ENCODE measurements at places on chromosomes 5 and 9.

GRCh38 chr5:80139466-80139972 lies 104.4 kb downstream of the THBS4 start:
- no peak for DNase-seq

- no peak for DNase-seq
These were observed 141.6 kb downstream of the BOD1 start for GRCh38 chr5:173474881-173475287.

DNA sequence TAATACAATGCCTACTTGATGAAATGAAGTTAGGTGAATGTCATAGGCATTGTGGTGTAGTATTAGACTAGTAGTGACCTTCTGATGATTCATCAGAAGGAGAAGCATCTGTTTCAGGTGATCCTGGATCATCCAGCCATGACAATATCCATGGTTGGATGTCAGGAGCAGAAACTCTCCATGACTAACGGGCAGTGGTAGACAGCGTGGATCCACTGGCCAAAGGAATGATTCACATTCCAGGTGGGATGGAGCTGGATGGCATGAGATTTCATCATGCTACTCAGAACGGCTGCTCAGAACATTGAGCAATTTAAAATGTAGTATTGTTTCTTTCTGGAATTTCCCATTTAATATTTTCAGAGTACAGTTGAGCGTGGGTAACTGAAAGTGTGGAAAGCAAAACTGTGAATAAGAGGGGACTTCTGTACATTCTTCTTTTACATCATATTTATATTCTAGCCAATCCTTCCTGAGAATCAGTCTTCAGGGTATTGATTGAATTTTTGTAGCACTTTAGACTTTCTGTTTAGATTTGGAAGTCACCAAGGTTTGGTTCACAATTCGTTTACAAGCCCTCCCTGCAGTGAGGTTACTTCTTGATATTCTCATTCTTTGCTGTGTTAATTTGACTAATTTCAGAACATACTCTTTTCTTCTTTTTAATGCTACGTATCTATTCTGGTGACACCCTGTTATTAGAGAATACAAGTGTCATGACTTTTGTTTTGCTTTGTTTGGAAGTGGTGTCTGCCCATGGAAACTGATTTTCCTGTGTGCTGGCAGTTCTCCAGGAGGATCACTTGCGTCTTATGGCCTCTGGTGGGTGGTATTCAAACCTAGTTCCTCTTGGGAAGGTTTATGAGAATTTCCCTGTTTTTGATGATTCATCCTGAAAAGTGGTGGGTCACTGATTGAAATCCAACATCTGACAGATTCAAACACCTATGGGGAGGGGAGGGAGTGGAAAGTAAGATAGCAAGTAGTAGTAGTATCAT lies 12.2 kb upstream of the CLINT1 start:
- DNase-seq: no peak

DNA sequence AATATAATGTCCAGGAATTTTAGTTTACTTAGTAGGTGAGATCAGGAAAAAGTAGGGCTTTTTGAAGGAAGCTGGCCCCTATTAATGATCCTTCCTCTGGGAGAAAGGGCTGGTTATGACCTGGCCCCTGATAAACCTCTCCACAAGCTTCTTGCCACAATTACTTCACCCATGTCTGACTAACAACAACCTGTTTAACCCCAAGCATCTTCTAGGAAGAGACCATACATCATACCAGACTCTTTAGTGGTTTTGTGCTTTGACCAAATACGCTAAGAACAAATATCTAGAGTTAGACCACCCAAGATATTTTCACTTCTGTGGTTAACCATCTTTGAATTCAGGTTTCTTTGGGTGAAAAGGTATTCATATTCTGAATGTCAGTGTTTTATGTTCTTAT lies 174.0 kb upstream of the SLC27A6 start:
- no peak for DNase-seq

DNA sequence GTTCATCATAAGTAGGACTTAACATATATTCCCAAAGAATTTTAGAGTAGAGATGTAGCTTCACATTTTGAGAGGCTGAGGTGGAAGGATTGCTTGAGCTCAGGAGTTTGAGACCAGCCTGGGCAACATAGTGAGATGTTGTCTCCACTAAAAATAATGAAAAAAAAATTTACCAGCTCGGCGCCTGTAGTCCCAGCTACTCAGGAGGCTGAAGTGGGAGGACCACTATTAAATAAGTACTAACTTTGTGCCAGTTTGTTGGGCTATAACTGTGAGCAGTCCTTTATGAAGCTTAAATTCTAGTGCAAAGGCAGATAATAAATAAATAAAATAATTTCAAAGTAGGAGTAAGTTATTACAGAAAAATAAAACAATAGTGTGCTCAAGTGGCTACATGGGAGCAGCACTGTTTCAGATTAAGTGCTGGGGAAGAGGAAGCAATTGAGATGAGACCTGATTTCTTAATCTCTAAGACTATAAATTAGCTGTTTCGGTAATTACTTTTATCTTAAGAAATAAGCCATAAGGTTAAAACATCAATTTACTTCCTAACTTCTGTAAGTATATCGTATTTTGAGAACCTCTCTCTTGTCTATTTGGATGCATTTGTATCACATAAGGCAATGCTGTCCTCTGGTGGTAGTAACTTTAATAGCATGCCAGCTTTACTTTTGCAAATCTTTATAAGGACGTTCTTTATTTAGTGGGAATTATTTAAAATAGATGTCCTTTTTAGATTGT lies 98.9 kb downstream of the CSNK1G3 start:
- DNase-seq: peak; percentile 62

- DNase-seq: no peak
These were observed 3.4 kb upstream of the CACFD1 start for GRCh38 chr9:133456409-133456808.

DNA sequence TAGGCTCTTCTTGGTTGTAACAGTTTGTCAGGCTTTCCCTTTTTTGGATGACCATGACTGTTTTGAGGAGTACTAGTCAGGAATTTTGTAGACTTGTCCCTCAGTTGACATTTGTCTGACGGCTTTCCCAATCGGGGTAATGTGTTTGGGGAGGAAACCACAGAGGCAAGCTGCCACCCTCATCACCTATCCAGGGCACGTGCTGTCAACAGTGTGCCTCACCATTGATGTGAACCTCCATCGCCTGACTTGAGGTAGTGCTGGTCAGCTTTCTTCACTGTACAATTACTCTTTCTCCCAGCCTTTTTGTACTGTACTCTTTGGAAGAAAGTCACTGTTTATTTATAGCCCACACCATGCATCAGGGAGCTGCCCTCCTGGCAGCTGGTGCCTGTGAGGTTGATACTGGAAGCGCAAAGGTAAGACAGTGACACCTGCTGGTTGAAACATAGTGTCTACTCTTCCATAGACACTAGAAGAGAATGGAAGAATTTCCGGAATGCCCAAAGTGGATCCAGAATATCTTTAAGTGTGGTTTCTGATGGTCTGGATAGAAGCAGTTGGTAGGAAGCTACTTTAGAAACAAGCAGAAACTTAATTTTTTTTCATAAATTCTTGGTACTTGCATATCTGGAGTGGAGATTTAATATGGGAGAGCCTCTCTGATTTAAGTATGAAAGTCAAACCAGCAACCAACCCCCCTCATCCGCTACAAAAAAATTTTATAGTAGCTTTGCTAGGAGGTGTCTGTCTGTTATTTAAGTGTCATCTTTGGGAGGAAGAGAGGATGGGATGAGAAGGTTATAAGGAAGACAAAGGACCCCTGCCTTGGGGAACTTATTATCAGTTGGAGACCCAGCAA lies 69.3 kb downstream of the SNX30 start:
- DNase-seq: no peak

DNA sequence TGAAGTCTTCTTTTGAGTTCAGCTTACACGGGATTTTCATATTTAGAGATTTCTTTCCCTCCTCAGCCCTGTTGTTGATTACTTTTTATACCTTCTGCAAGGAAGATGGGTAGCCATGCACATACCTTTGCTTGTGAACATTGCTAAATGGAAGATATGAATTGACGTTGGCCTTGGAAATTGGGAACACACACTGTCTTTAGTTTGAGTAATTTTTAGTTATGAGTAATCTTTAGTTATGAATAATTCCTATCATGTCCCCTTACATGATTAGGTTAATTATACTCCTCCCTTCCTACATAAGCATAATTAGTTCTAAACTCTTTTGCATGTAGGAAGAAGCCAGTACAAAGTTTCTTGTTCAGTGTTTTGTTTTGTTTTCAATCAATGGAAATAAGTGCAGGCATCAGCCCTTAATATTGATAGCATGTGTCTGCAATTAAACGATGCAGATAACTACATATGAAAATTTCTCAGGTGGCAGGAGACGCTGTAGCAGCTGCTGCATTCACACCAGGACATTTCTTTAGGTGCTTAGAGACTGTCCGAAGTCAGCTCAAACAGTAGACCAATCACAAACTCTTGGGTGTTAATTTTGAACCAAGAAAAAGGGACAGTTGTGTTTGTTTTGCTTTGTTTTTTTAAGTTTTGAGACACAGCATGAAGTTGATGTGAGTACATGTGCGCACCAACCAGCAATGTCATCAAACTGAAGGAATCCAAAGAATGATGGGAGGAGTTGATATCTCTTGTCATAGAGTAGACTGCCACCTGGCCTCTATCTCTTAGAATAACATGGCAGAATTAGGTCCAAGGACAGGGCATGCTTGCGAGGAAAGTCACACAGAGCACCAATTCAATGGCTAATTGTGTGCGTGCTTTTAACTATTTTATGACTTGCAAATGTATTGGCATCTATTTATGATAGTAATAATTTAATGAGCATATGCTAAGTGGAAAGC lies 51.4 kb downstream of the SMARCA2 start:
- DNase-seq: peak; percentile 37

DNA sequence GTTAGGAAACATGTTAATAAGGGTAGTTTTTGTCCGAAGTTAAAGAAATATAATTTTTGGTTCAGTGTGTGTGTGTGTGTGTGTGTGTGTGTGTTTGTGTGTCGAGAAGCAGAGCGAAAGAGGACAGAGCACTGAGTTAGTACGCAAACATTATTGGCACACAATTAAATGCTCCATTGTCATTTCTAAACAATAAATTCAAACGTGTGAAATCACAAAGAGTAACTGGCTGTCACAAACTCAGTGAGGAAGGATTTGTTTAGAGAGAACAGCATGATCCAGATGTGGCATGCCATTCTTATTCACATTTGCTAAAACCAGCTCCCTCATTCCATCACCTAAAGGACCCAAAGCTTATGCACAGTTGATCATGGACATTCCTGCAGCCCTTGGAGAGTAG lies 970.8 kb downstream of the DTWD2 start:
- DNase-seq: no peak

GRCh38 chr5:65730910-65731309 lies 8.9 kb downstream of the NLN start:
- no peak for DNase-seq
